ENCODE measurements at places on chromosomes 2 and 18.
A peak's percentile ranks its signal among the peaks of the same experiment; 100 is the strongest.

- H3K4me3 ChIP-seq, result no peak overlapping the region
- no peak overlapping the region for H3K27ac ChIP-seq
- H3K36me3 ChIP-seq, result peaks cover 13% of the 10 kb centered on the region
- no peak for DNase-seq
These were observed 44.7 kb downstream of the ITSN2 start for GRCh38 chr2:24315669-24316068.

DNA sequence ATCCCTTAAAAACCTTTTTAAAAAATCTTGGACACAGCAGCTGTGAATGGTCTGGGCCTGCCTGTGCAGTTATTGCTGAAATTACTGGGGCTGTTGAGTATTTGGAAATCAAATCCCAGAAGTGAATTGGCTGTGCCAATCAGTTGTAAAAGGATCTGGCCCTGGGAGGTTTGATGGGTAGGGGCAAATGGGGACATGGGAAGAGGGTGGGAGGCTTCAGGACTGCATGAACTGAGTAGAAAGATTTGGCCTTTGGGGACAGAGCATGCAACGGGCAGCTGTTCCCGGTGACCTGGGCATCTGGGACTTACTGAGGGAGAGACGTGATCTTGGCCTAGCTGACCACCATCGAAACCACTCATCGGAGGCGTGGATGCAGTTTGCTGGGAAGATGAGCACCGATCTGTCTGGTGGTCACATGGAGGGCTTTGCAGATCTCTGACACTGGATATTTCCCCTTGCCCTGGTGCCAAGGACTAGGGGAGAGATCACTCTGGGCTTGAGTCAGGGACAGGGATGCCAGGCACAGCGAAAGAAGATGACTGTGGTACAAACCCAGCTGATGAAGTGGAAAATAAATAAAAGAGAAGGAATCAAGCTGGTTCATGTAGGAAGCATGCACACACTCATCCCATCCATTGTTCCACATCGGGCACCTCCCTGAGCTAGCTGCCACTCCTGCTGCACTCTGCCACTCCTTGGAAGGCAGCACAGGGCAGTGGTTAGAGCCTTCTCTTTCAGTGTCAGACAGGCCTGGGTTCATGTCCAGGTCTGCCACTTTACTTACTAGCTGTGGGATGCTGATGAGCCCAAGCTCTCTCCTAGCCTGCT lies 58.4 kb downstream of the SEMA4F start:
- no peak overlapping the region for H3K27ac ChIP-seq
- peak; percentile 62 for DNase-seq
- H3K4me3 ChIP-seq, result no peak overlapping the region
- H3K36me3 ChIP-seq, result no peaks in the 10 kb centered on the region
- peaks cover 11% of the 10 kb centered on the region for H3K4me1 ChIP-seq
- H3K27me3 ChIP-seq, result no peaks in the 10 kb centered on the region

DNA sequence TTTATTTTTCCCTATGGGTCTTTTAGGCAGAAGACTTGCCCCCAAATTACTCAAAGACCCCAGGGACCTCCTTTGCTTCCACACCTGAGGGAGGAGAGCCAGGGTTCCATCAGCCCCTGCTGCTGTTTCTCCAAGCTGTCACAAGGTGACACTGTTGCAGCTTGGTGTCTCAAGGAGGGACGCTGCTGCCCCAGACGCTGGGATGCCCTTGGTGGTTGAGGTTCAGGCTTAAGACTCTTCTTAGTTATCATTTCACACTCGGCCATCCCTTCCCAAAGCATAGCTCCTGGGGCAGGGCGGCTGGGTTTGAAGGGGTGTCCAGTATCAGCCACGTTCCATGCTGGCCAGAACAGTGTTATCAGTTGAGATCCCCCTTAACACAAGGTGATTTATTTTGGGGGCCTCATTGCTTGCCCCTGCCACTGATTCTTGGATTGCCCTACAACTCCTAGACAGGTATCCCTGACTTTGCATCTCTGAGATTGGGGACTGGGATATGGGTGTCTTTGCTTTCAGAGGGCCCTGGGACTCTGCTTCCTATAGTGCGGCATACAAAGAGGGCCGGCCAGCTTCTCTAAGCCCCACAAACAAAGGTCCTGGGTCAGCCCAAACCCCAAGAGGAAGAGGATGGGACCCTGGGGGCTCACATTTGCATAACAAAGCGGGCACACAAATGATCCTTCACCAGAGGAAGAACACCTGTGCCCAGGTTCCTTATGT lies 22.7 kb downstream of the GPR55 start:
- peaks cover 8% of the 10 kb centered on the region for H3K27me3 ChIP-seq
- H3K27ac ChIP-seq, result no peak overlapping the region
- H3K36me3 ChIP-seq, result no peaks in the 10 kb centered on the region
- H3K4me3 ChIP-seq, result no peak overlapping the region
- no peaks in the 10 kb centered on the region for H3K4me1 ChIP-seq
- DNase-seq, result no peak

GRCh38 chr18:33201509-33201926 lies 239.0 kb downstream of the CCDC178 start:
- no peaks in the 10 kb centered on the region for H3K36me3 ChIP-seq
- no peak overlapping the region for H3K4me3 ChIP-seq

- H3K27ac ChIP-seq, result no peak overlapping the region
- no peaks in the 10 kb centered on the region for H3K4me1 ChIP-seq
- DNase-seq, result peak; percentile 14
These were observed 44.4 kb upstream of the CTLA4 start for GRCh38 chr2:203823173-203823572.

DNA sequence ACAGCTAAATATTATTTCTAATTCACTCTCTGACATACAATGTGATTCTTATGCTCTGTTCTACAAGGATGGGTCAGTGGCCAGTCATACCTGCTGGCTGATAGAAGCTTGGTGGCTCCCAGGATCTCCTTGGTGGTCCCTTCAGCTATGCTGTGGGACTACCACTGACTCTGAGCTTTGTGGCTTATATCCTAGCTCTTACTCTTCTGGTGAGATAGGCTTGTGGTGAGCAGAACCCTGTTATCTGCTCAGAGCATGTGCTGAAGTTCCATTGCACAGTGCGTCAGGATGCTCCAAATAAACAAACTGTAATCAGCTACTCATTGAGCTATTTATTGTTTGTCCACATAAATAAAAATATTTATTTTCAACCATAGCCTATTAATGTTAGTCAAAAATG lies 51.7 kb downstream of the MFSD6 start:
- H3K27me3 ChIP-seq, result no peaks in the 10 kb centered on the region
- H3K36me3 ChIP-seq, result no peaks in the 10 kb centered on the region
- H3K27ac ChIP-seq, result no peak overlapping the region
- DNase-seq, result no peak
- H3K4me1 ChIP-seq, result no peaks in the 10 kb centered on the region

DNA sequence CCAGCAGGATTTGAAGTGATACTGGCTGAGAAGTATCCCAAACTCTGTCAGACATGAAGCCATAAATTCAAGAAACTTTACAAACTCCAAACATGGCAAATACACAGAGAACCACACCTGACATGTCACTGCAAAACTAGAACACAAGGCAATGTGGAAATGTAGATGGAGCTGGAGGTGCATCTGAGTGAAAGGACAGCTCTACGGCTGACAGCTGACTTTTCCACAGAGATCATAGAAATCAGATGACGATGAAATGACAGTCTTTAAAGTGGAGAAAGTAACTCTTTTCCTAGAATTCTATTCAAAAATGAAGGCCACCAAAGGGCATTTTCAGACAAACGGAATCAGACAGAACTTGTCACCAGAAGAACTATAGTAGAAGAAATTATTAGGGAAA lies 97.5 kb downstream of the LDLRAD4 start:
- H3K4me1 ChIP-seq, result peaks cover 16% of the 10 kb centered on the region
- DNase-seq, result no peak
- no peaks in the 10 kb centered on the region for H3K27me3 ChIP-seq
- H3K4me3 ChIP-seq, result no peak overlapping the region

DNA sequence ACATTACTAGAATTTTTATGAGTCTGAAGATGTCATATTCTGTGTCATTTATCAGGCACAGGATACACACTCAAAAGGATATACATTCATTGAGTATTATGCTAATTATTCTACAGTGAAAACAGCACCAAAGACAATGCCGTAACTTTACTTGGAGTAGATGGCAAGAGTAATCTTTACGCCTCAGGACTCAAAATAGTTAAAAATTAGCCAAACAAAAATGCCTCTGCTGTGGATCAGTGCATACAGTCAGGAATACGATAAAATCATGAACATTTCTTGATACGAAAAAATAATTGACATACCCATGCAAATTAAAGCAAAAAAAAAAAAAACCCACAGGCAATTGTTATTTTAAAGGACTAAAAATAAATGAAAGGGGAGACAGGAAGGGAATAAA lies 129.7 kb downstream of the NETO1 start:
- no peaks in the 10 kb centered on the region for H3K27me3 ChIP-seq
- DNase-seq, result no peak
- no peak overlapping the region for H3K27ac ChIP-seq
- H3K4me3 ChIP-seq, result no peak overlapping the region
- no peaks in the 10 kb centered on the region for H3K36me3 ChIP-seq

GRCh38 chr2:96540136-96540535 lies 3.6 kb downstream of the ARID5A start:
- H3K36me3 ChIP-seq, result no peaks in the 10 kb centered on the region
- peaks cover 73% of the 10 kb centered on the region for H3K4me1 ChIP-seq
- peak overlapping the region; percentile 99 for H3K27ac ChIP-seq
- DNase-seq, result no peak
- no peaks in the 10 kb centered on the region for H3K27me3 ChIP-seq

DNA sequence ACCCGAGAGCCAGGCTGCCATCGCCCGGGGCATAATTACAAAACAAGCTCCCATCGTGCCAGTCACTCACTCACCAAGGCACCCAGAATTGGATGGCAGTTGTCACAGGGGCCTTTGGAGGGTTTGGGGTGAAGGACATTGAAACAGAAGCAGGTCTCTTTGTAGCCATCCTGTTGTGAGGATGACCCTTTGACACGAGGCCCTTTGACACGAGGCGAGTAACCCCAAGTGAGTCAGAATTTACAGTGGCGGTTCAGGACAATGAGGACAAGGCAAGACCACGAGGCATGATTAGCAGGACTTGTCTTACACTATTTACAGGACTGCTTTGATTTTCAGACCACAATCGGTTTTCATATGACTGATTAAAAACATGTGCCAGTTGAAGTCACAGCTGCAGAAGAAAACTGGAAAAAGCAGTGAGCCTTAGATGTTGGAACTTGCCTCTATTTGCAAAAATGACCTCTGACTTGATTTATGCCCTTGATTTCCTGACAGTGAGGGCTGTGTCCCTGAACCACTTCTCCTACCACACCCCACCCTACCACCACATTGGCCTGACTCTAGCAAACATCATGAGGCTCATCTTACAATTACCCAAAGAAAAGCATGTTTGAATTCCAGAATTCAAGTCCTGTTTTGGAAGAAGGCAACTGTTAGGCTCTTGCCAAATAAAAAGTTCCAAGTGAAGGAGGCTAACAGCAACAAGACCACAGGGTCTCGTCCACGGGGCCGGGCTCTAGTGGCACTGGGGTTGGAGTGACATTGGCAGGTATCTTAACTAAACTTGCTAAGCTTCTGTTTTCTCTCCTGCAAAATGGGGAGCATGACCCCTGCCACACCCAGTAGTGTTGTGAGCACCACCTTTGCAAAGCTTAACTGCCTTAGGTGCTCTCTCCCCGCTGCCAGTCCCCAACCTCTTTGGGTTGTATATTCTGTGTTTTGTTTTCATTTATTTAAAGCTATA lies 64.4 kb upstream of the FOSL2 start:
- no peak for DNase-seq
- H3K4me1 ChIP-seq, result peaks cover 37% of the 10 kb centered on the region
- H3K4me3 ChIP-seq, result no peak overlapping the region
- H3K27me3 ChIP-seq, result no peaks in the 10 kb centered on the region

- H3K4me3 ChIP-seq, result no peak overlapping the region
- H3K27ac ChIP-seq, result no peak overlapping the region
- DNase-seq, result no peak
- H3K36me3 ChIP-seq, result no peaks in the 10 kb centered on the region
- no peaks in the 10 kb centered on the region for H3K27me3 ChIP-seq
These were observed 19.1 kb downstream of the PROKR1 start for GRCh38 chr2:68662466-68662865.

DNA sequence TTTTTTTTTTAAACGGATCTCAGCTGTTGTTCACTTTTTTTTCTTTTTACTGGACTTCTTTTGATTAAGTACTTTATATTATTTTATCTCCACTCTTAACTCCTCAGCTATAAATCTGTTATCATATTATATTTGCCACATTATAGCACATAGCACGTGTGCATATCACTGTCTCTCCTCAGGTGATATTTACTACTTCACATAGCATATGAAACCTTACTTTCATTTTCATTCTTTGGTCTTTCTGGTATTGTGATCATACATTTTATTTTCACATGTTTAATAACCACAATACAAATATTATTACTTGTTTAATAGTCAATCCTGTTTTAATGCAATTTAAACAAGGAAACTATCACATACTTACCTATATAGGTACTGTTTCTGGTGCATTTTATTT lies 993.1 kb upstream of the TMEFF2 start:
- H3K36me3 ChIP-seq, result no peaks in the 10 kb centered on the region
- H3K4me1 ChIP-seq, result no peaks in the 10 kb centered on the region
- H3K27me3 ChIP-seq, result no peaks in the 10 kb centered on the region
- H3K4me3 ChIP-seq, result peak overlapping the region; percentile 8

- no peak overlapping the region for H3K4me3 ChIP-seq
- no peaks in the 10 kb centered on the region for H3K27me3 ChIP-seq
- no peaks in the 10 kb centered on the region for H3K4me1 ChIP-seq
- no peaks in the 10 kb centered on the region for H3K36me3 ChIP-seq
- DNase-seq, result no peak
These were observed 87.6 kb downstream of the CYRIA start for GRCh38 chr2:16578081-16578480.

GRCh38 chr2:158923180-158923594 lies 45.3 kb upstream of the TANC1 start:
- no peaks in the 10 kb centered on the region for H3K36me3 ChIP-seq
- DNase-seq, result no peak
- no peak overlapping the region for H3K4me3 ChIP-seq

- H3K4me1 ChIP-seq, result peaks cover 8% of the 10 kb centered on the region
- no peak for DNase-seq
- no peak overlapping the region for H3K27ac ChIP-seq
- no peaks in the 10 kb centered on the region for H3K27me3 ChIP-seq
These were observed 267.8 kb upstream of the TRIB2 start for GRCh38 chr2:12448846-12449505.

- no peak overlapping the region for H3K4me3 ChIP-seq
- H3K27ac ChIP-seq, result no peak overlapping the region
- H3K36me3 ChIP-seq, result no peaks in the 10 kb centered on the region
- H3K27me3 ChIP-seq, result no peaks in the 10 kb centered on the region
- no peaks in the 10 kb centered on the region for H3K4me1 ChIP-seq
These were observed 488.7 kb upstream of the SLC39A10 start for GRCh38 chr2:195168369-195168768.

DNA sequence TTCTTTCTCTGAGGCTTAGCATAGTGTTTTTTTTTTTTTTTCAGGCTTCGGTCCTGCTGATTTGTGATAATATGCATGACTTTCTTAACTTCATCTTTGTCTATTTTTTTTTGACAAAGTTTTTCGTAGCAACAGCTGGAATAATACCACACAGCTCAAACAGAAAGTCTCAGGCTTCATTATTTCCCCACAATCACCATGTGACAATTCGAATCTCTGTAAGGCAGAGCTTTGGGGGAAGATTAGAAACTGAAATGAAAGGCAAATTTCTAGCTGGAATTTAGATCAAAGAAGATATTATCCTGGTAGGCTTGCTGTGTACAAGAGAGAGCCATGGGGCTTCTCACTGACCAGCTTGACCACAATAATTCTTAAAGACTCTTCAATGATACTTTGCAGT lies 12.2 kb upstream of the CD28 start:
- H3K36me3 ChIP-seq, result no peaks in the 10 kb centered on the region
- no peak overlapping the region for H3K4me3 ChIP-seq
- H3K27me3 ChIP-seq, result no peaks in the 10 kb centered on the region
- H3K4me1 ChIP-seq, result peaks cover 20% of the 10 kb centered on the region

- peak overlapping the region; percentile 53 for H3K4me3 ChIP-seq
- no peak for DNase-seq
- no peaks in the 10 kb centered on the region for H3K36me3 ChIP-seq
- H3K27ac ChIP-seq, result no peak overlapping the region
- H3K27me3 ChIP-seq, result peaks cover 13% of the 10 kb centered on the region
- H3K4me1 ChIP-seq, result peaks cover 18% of the 10 kb centered on the region
These were observed 6.9 kb downstream of the SNORC start for GRCh38 chr2:232876978-232877441.
